ENCODE measurements at places on chromosomes 5 and 9.
A peak's percentile ranks its signal among the peaks of the same experiment; 100 is the strongest.

- no peak for DNase-seq
Observed at GRCh38 chr9:130471411-130472183, 26.8 kb downstream of the ASS1 start.

- no peak for DNase-seq
Observed at GRCh38 chr5:180642181-180642775, 7.1 kb downstream of the FLT4 start.

DNA sequence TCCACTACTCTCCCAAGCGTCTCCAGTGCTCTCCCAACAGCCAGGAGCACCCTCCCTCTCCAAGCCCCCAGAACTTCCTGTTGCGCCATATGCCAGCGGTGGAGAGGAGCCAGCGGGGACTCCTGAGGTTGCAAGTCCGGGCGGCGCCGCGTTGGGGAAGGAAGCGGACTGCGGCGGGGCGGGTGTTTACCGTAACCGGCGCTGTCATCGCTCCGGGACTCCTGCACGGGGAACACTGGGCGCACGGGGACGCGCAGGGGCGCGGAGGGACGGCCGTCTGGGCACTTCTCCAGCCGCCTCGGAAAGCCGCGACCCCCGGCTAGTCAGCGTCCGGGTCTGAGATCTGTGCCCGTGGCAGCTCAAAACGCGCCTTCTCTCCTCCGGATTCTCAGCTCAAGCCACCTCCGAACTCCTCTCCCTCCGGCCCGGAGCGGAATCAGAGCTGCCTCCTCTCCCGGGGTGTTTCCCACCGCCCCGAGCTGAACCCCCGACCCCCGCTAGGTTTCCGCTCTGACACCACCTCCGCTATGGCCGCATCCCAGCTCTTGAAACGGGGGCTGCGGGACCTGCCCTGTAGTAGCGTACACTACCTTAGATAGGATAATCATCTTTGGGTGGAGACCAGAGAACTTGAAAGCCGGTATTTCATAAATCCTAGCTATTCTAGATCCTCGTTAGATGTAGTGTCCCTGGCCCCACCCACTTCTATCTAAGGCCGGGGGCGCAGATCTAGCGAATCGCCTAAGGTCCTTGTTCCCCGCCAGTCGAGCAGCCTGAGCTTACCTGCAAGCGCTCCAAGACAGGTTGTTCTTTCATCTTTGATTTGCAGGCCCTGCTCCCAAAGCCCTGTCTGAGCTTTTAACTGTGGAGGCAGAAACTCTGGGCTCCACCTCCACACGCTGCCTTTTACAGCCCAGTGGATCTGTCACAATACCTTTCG lies at the start of gene TRPM6:
Gene TRPM6 (minus strand): TSS at position 881 of the 940 bp plus-strand sequence. CDS start 65 bp downstream, at position 816.
- DNase-seq: peak; percentile 81

DNA sequence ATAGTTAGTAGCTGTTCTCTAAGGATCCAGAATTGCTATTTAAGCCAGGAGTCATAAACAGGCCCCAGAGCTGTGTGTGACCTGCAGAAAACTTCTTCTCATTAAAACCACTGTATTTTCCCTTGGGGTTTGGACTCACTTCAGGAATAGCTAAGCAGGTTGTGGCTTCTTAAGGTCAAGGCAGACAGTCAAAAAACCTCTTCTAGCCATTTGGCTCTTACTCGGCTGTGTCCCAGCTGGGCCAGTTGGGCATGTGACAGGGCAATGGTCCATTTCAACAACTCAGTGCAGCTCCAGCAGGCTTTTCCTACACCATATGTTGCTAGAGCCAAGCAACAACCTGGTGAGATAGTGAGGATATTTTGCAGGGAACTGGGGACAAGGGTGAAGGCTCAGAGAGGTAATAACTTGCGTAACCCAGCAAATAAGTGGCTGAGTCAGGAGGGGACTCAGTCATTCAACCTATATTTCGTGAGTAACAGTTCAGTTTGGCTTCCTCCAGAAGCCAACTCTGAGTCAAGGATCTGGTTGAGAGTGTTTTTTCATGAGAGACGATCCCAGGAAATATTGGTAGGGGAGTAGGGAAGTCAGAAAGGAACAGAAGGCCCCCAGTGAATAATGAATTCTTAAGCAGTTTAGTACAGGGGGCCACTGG lies 115.4 kb upstream of the PPP2R2B start:
- no peak for DNase-seq

GRCh38 chr9:136194540-136194939 lies 10.4 kb downstream of the LHX3 start:
- DNase-seq: no peak

GRCh38 chr9:120383611-120383998 lies 196.4 kb downstream of the CDK5RAP2 start:
- DNase-seq: no peak
